ENCODE measurements at places on chromosomes 12 and 14.

DNA sequence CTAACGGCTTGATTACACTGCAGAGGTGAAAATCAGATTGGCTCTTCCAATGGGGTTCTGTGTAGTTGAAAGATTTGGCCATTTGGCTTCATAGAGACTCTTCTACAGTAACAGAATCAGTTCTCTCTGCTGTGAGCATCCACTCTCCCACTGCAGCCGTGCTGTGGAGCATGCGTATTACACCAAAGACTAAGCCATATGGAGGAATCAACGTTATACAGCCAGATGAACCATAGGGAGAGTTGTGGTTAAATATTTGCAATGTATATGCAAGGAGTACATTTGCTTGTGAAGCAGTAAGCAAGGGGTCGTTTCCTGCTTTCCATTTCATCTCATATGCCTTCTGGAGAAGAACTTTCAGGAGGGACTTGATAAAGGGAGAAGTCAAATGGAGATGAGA, 331.1 kb upstream of the FKBP4 start:
- DNase-seq = no peak

DNA sequence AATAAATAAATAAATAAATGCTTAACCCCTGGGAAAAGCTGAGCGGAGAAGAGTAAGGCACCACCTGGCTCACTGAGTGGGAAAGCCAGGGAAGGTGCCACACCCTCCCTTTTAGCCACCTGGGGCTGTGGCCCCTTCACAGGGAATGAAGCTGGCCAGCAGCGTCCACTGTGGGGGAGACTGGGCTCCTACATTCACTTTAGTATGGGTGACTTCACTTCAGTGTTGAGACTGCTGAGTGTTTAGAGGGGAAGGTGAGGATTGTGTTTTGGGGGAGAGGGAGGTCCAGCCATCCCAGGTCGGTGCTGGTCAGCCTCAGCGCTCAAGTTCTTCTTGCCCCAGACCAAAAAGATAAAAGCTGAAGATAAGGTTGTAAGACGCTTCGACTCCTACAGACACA, 1.6 kb downstream of the NAB2 start:
- no peak for DNase-seq

- no peak for DNase-seq
These were observed 23.1 kb upstream of the HELB start for GRCh38 chr12:66279123-66279712.

GRCh38 chr12:52721838-52722470, 18.6 kb upstream of the KRT77 start:
- DNase-seq = no peak

- no peak for DNase-seq
These were observed 148.6 kb downstream of the TSPAN9 start for GRCh38 chr12:3225796-3226180.

DNA sequence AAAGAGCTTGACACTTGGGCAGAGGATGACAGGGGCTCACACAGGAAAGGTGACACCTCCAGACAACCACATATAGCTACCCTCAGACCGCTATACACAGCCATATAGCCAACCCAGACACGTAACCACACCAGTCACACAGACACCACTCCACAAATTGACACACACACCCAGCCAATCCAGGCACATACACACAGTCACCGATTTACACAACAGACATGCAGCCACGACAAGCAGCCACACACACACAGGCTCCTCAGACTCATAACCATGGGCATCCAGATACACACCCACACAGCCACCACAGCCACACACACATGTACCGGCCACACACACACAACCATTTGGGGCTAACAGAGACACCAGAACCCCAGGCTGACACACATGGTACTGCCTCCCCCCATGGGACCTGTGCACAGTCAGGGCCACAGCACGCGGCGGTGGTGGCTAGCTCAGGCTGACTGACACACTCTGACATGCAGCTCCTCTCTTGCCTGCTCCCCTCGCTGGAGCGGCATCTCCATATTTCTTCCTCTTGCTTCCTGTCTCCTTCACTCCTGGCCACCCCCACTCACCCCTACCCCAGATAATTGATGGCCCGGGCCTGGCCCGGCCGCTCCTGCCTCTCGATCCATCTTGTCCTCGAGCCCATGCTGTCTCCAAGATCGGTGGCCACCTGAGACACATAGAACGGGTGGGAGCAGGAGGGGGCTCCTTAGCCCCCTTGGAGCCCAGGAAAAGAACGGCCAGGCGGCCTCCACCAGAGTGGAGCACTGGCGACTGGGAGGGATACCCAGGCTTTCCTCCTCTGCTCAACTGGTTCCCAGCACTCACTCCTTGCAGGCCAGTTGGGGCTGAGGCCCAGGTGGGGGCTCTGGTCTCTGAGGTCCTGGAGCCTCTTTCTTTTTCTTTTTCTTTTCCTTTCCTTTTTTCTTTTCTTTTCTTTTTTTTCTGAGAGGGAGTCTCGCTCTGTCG, 6.0 kb upstream of the SHMT2 start:
- DNase-seq = no peak

DNA sequence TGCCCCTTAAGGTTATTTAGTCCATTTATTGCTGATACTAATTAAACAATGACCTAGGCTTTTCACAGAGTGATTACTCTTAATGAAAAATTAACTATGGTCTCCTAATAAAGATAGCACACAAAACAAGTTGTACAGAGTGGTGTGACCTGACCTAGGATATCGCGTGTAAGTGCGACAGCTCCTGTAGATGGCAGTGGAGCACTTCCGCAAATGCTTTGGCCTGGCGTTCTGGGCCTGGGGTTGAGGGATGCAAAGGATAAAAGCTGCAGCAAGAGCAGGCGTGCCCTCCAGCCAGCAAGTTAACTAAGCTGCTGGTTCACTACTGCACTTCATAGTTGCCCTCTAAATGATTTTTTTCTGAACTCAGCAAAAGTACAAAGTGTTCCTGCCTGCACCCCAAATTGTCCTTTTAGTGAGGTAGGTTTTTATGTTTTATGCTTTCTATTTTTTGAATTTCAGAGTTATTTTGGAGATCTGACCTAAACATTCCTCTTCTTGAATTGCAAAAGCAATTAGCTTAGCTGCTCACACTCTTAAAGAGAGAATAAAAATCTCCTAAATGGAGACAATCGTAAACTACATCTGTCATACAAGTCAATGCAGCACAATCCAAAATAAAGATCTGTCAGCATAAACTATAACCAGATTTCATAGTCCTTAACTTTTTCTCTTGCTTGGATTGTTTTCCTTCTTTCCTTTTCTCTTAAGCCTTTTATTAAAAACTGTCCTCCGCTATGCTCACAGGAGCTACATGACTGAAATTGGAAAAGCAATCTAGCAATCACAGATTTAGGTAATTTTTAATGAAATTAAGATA, 379.6 kb downstream of the LRIG3 start:
- DNase-seq = no peak

DNA sequence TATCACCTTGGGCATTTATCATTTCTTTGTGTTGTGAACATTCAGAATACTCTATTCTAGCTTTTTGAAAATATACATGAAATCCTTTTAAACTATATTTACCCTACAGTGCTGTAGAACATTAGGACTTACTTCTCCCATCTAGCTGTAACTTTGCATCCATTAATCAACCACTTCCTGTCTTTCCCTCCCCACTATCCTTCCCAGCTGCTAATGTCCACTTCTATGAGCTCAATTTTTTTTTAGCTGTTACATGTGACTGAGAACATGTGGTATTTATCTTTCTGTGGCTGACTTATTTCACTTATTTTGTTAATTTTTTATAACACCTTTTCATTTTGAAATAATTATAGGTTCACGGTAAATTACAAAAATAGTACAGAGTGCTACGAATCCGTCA, 136.0 kb downstream of the LMNTD1 start:
- no peak for DNase-seq

- DNase-seq = no peak
These were observed 252.2 kb downstream of the ANO2 start for GRCh38 chr12:5692850-5693249.

Data from stimulated activated CD4-positive, alpha-beta T cell treated with anti-CD3 and anti-CD28 coated beads, Interleukin-4, amount 100 ng/mL, for 24 hours (primary cell).